Colonic mucosa (tissue), 4 donors: ENCODE measurements at places on chromosomes 6 and 20. TPM values are rescaled to one million over a fixed set of nuclear protein-coding genes. Genes with fewer than 3 reads are reported as not detected.

Gene ADGRF5
- total RNA-seq: 1.8 TPM

DNA sequence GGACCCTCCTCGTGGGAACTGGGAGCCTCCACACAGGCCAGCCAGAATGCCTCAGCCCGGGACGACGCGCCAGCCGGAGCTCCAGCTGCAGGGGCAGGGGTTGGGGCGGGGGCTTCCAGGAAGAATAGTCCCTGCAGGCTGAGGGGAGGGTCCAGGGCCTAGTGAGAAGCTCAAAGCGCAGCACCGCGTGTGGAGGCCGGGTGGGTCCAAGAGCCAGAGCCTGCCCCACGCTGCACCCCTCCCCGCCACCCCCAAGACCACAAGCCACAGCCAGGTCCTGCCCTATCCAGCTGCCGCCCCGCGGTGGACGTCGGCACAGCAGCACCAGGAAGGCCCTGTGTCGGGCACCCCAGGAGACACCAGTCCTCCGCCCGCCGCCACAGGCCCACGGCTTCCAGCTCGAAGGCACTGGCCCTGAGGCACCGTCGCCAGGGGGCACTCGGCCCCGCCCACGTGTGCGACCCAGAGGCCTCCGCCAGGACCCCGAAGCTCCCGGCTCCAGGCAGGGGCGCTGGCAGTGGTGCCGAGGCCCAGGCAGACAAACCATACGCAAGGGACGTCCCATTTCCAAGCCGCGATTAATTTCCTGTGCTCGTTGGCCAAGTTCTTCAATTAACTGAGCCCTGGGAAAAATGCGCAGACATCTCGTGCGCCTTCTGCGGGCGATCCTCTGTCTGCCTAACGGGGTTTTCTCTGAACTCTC lies 19.5 kb downstream of the KCNQ2 start:
- DNase-seq: no peak

- no peak for DNase-seq
These were observed 7.9 kb upstream of the OSER1 start for GRCh38 chr20:44218446-44218845.

GRCh38 chr6:163123098-163123497 lies 291.4 kb upstream of the QKI start:
- no peak for DNase-seq

DNA sequence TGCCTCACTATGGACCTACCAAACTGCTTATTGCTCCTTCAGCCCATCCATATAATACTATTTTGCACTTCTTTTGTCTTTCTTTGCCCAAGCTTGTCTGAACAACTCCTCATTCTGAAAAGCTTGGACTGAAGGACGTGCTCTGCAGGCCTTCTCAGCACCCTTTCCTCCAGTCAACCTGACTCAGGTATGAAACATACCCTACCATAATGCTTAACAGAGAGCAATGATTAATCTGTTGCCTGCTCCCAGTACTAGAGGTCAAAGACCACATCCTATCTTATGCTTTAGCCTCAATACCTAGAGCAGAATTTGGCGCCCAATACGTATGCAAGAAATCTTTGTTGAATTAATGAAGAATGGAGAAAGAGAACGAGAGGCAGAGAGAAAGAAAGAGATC lies 55.2 kb downstream of the ATXN1 start:
- DNase-seq: no peak

Gene MYB
- total RNA-seq: 67.2 TPM

- DNase-seq: no peak
These were observed 16.9 kb downstream of the MPC1 start for GRCh38 chr6:166365806-166366205.

DNA sequence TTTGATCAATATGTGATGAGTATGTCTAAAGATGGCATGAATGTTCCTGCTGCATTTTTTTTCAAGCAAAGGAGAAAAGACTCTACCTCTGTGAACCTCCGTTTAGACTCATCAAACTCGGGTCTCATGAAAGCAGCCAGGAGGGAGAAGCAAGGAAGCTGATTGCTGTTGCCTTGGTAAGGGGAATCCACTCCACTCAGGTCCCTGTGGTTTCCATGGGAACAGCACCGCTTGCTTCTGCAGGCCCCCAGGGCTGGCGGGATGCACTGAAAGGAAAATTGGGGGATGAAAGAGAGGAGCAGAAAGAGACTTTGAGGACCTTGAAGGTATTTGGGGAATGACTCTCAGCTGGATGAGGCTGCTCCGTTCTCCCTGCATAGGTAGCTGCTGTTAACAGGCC lies 249.6 kb upstream of the RIN2 start:
- no peak for DNase-seq

DNA sequence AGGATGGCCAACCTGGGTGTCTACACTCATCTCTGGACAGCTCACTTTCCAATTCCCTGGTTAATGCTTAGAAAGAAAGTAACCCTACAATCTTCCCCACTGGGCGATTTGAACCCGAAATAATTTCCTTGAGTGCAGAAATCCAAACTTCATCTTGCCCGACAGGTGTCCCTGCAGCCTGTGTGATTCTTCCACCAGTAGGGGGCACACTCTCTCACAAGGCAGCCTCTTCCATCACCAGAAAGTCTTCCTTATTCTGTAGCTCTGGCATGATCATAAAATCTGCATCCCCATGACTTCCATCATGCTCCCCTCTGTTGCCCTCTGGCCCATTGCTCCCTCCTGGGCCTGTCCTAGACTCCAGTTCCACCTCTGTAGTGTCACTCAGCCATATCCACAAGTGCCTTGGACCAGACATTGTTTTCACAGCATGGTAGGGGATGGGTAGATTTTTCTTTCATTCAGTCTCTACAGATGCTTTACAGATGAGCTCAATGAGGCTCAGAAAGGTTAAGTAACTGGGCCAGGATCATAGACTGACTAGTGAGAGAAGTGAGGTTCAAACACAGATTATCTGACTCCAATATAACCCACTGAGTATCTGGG lies 170.4 kb upstream of the SPTLC3 start:
- DNase-seq: no peak

- DNase-seq: no peak
These were observed 75.1 kb downstream of the PPP1R3G start for GRCh38 chr6:5160206-5160605.

GRCh38 chr6:74000666-74001490 lies 304.9 kb downstream of the CD109 start:
- DNase-seq: no peak

Gene MYLK4
- total RNA-seq: 0.35 TPM

Gene FAM209B
- total RNA-seq: not detected

Gene ADGB
- 0.72 TPM for total RNA-seq

Gene C6orf163
- 1.1 TPM for total RNA-seq

Gene GTSF1L
- total RNA-seq: not detected

DNA sequence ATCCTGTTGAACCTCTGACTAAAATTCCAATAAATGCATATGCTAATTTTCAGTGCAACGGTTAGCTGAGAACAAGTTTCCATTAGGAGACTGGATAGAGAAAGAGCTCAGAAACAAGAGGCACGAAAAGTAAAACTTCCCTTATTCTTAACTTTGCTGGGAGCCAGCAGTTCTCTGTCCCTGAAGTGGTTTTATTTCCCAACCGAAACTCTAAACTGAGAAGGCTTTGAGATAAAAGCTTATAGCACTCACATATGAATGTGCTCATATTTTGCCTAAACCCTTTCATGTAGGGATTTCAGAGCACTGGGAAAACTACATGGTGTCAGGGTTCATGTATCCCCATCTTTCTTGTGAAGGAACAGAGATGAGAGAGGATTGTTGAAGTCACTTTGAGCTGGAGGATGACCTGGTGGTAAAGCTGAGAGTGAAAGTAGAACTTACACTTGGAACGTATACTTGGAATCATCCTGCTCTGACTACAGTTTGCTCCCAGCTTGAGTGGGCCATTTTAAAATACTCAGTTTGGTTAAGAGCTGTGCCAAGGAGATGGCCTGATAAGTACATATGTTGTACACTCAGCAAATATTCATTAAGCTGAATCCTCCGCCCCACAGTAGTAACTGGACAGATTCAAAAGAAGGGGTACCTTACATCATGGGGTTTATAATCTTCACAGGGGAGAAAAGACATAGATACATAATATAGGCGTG lies 324.2 kb upstream of the CNR1 start:
- no peak for DNase-seq

DNA sequence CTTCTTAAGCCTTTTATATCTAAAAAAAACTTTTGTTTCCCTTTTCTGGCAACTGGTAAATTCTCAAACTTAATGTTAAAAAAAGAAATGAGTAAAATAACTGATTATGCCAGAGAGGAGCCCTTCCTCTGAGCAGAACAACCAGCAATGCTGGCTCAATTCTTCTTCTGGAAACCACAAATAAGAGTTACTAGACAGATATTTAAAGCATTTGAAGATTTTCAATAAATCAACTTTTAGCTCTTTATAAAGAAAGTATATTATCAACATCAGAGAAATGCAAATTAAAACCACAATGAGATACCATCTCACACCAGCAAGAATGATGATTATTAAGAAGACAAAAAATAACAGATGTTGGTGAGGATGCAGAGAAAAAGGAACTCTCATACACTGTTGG lies 61.1 kb upstream of the TCF21 start:
- no peak for DNase-seq

- DNase-seq: peak; percentile 50
These were observed 548 bp downstream of the AGPAT4 start for GRCh38 chr6:161273274-161273751.

Gene CST4
- not detected for total RNA-seq

GRCh38 chr6:137764464-137764863 lies 102.6 kb upstream of the TNFAIP3 start:
- no peak for DNase-seq

GRCh38 chr6:149860834-149861602 lies 3.1 kb downstream of the LRP11 start:
- no peak for DNase-seq

Gene PRDM1
- total RNA-seq: 7.2 TPM

Gene AHI1
- total RNA-seq: 25.5 TPM

Gene SEC63
- total RNA-seq: 65.3 TPM

Gene INSM1
- 5.0 TPM for total RNA-seq

DNA sequence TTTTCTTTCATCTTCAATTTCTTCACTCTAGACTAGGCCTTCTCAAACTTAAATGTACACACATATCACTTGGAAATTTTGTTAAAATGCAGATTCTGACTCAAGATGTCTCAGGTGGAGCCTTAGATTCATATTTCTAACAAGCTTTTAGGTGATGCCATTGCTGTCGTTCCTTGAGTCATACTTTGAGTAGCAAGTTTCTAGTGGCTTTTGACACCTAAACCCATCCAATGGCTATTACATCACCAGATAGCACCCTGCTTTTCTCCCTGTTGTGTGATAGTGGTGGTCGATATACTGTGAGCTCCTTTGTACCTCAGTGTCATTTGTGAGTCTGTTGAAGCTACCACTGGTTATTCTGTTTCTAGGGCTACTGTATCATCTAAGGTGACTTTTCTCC lies 34.8 kb upstream of the BAG2 start:
- no peak for DNase-seq

DNA sequence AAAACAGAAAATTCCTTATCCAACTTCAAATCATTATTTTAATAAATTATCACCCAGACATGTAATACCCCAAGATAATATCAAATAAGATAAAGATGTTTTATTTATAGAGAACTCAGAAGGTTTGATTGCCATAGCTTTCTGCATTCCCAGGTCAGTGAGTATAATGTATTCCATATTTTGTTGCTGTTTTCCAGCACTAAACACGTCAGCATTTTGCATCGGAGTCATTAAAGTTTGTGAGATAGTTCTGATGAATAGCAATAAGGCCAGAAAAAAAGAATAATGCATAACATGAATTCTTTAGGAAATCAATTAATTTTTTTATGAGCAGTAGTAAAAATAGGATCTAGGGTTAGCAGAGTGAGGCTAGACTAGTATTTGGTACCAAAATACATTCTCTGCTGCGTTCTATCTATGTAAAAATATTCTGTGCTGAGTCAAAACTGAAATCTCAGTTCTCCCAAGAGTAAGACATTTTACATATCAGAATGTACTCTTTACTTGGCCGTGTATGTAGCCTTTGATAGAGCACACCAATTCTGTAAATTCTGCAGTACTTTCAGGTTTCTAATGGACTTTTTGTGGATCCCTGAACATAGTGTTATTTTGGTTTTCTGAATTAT lies 269.9 kb upstream of the AGPAT4 start:
- no peak for DNase-seq

Gene PREX1
- 7.2 TPM for total RNA-seq

DNA sequence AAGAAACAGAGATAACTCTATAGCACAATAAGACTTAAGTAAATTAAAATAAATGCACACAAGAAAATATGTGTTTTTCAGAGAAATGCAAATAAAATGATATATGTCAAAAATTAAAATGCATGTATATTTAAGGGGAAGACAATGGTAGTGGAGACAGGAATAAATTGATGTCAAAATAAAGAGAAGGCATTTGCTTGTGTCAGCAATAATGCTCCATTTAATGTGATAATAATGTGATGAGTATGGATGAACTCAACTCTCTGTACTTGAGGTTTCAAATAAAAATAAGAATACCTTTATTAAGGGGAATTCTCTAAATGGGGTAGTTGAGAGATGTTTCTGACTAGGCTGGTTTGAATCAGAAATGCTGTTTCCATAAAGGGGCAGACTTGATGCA lies 45.7 kb upstream of the BCKDHB start:
- no peak for DNase-seq

Gene FERMT1
- 83.9 TPM for total RNA-seq

GRCh38 chr20:53658973-53659372 lies 65.3 kb upstream of the ZNF217 start:
- no peak for DNase-seq

DNA sequence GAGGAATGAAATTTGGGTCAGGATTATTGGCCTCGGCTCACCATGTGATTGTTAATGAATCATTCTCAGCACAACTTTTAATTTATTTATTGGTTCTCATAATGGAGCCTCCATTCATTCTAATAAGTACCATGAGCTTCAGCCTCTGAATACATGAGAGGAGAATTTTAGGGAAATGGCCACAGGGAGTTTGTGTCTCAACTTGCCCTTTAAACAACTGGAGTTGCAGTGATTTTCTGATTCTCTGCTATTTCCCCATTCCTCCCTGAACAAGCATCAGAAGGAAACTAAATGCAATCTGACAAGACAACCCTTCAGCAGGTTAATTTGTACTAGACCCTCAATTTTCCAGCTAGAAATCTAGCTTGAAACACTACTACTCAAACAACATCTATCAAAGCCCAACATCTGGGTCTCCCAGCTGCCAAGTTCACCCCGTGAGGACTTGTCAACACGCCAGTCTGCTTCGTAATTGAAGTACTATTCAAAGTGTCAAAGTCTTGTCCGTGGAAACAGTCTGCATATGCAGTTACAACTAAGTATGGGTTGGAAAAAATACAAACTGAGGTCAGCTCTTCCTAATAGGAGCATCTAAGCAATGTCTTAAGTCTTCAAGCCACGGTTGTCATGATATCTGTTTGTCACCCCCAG lies 235.4 kb downstream of the CDH4 start:
- DNase-seq: no peak
